ENCODE measurements at places on chromosomes 4 and X. TPM values are rescaled to one million over a fixed set of nuclear protein-coding genes. Genes with fewer than 3 reads are reported as not detected.

DNA sequence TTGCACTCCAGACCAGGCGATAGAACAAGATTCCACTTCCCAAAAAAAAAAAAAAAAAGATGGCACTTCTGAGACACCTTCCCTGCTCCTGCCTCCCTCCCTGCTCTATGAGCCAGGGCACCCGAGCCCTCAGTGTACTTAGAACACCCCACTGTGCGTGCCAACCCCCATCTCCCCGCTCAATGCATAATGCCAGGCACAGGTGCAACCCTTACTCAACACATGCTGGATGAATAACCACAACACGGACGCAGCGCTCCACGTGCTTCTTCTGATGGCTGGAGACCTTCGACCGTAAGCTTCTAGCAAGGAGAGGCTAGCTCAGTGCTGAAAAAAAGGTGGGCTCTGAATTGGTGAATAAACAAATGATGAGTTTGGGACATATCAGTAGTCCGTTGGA is 19.9 kb upstream of the IRAK1 start:
- no peak for DNase-seq

DNA sequence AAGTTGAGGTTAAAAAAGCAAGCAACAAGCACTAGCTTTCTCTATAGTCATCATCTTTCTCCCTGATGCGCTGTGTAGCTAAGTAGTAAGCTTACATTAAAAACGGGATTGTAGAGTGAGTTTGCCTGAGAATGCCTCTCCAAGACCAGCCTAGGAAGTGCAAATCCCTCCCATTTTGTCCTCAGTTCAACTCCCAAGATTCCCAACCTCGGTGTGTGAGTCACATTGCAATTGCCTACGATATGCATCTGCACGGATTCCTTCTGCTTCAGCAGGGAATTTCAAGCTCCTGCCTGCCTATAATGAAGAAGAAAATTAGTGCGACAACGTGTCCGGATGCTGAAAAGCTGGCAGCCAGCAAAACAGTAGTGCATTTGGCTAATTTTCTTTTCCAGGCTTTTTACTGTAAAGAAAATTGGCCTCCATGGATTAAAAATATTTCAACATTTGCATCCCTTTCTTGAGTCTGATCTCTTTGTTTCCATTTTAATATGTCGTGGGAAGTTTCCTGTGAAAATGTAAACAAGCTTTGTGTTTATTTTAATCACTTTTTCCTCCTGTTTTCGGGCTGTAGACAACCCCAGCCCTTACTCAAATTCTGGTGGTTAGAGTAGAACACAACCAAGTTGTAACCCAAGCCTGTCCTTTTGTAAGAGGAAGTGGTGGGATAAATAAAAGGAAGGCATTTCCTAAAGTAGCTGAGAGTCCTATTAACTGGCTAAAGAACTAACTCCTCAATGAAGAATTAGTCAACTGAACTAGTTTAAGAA is 58.4 kb upstream of the TET2 start:
- DNase-seq, result peak; percentile 43

GRCh38 chr4:183798301-183799253 is 106.5 kb upstream of the STOX2 start:
- DNase-seq, result no peak

DNA sequence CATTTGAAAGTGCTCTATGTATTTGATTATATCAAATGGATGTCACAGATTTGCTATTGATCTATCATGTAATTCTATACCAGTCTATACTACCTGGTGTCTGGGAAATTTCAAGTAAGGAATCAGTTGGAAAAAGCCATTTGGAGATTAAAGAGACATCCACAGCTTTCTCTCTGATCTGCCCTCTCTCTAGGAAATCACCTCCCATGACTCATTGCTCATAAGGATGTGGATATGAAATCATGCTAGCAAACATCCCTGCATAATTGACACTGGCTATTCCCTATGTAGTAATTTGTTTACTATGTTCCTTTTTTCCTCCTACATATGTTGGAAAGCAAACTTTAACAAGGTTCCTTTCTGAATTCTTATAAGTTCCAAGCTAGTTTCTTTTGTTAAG is 94.3 kb downstream of the TEX13A start:
- DNase-seq, result no peak

DNA sequence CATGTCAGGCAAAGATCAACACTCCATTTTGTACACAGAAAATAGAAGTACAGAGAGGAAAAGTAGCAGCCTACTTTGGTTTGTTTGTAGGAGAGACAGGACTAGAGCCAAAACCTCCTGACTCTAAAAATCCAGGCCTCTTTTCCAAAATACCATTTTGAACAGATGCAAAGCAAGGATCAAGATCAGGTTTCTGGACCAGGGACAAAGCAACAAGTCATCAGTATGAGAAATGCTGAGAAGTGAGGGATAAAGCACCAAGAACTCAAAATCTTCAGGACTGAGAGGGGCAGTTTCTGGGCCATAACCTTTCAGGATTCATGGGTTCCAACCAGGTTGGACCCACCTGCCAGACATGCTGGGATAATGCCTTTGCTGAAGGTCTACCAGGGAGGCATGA is 36.6 kb upstream of the MBTPS2 start:
- DNase-seq, result no peak

GRCh38 chrX:1535241-1536041 is 1.5 kb downstream of the P2RY8 start:
- DNase-seq, result peak; percentile 42

KLB gene
- total RNA-seq, result 0.08 TPM

TMEM31 gene
- total RNA-seq, result not detected

FGFR3 gene
- total RNA-seq, result 121 TPM

CXCL3 gene
- not detected for total RNA-seq

S100P gene
- 2,292 TPM for total RNA-seq

GABRG1 gene
- not detected for total RNA-seq

GPC4 gene
- 8.0 TPM for total RNA-seq

CFP gene
- 4.3 TPM for total RNA-seq
